ENCODE measurements at places on chromosomes 12 and 14.

GRCh38 chr12:60137513-60137912 lies 541.7 kb downstream of the SLC16A7 start:
- no peak for DNase-seq
- no peaks in the 10 kb centered on the region for H3K27me3 ChIP-seq
- no peaks in the 10 kb centered on the region for H3K4me1 ChIP-seq
- no peak overlapping the region for H3K27ac ChIP-seq
- no peaks in the 10 kb centered on the region for H3K36me3 ChIP-seq

DNA sequence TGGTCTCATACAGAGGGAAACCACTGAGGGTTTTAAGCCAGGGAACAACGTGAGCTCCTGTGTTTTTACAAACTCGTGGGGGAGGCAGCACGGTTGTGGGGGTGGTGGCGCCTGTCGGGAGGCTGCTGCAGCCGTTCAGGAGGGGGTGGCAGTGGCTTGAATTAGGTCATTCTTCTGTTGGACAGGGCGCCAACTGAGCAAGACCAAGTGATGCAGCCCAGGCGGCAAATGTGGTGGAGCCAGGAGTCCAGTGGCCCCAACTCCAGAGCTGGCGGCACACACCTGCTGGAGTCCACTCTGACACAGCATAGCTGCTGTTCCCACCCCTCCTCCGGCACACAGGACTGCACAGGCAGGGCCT lies 27.8 kb downstream of the FBRSL1 start:
- no peak overlapping the region for H3K27ac ChIP-seq
- peaks cover 23% of the 10 kb centered on the region for H3K36me3 ChIP-seq
- H3K4me1 ChIP-seq, result peaks cover 9% of the 10 kb centered on the region
- no peak overlapping the region for H3K4me3 ChIP-seq

GRCh38 chr14:65949711-65950516 lies 536.3 kb upstream of the CCDC196 start:
- H3K36me3 ChIP-seq, result no peaks in the 10 kb centered on the region
- no peak for DNase-seq
- H3K27ac ChIP-seq, result no peak overlapping the region
- no peaks in the 10 kb centered on the region for H3K4me1 ChIP-seq

DNA sequence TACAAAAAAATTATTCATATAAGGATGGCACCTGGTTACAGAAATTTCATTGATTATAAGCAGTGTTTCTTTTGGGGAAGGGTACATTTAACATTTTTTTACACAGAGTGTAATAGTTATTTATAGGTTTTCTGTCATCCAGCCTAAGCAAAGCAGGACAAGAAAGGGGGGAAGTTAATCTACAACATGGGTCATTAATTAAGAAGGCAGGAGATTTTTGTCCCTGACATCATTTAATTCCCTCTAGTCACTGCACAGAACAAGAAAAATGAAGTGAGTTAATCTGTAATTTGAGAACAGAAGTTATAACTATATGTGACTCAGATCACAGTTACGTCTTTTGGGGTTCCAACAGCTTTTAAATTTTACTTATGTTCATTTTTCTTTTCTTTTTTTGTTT lies 173.4 kb downstream of the PTPRO start:
- peaks cover 18% of the 10 kb centered on the region for H3K4me1 ChIP-seq
- DNase-seq, result no peak
- H3K27me3 ChIP-seq, result no peaks in the 10 kb centered on the region
- no peaks in the 10 kb centered on the region for H3K36me3 ChIP-seq

- no peak overlapping the region for H3K4me3 ChIP-seq
- peak overlapping the region; percentile 71 for H3K27ac ChIP-seq
- no peaks in the 10 kb centered on the region for H3K36me3 ChIP-seq
- H3K27me3 ChIP-seq, result no peaks in the 10 kb centered on the region
Observed at GRCh38 chr12:6952863-6953441, 1.8 kb downstream of the PTPN6 start.

DNA sequence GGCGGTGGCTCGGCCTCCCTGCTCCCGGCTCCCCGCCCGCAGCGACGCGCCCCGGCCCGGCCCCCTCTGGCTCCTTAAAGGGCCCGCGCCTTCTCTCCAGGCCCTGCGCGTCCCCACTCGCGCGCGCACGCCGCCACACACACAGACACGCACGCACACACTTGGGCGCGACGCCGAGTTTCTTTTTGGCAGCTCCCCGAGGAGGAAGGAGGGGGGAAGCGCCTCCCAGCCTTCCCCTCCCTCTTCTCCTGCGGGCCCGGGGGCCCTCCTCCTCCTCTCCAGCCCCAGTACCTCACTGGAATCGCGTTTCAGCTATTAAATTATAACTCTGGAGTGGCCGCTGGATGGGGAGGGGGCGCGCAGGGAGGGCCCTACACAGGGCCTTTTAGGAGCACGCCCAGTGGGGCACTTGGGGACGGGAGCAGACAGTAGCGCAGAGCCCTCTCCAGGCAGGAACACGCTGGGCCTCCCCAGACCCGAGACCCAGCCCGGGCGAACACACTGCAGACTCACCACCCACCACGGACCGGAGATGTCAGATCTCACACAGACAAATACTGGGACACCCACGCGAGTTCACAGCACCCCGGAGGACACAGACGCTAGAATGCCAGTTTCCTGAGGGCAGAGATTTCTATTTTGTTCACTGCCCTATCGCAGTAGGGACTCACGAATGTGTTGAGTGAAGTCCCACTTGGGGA lies 411 bp upstream of the NCOR2 start:
- peak overlapping the region; percentile 86 for H3K4me3 ChIP-seq
- peaks cover 7% of the 10 kb centered on the region for H3K27me3 ChIP-seq
- peak; percentile 60 for DNase-seq
- peaks cover 34% of the 10 kb centered on the region for H3K4me1 ChIP-seq
- no peaks in the 10 kb centered on the region for H3K36me3 ChIP-seq

All from neural crest cell (in vitro differentiated cells).